ENCODE measurements at places on chromosomes 7 and 10. TPM values are rescaled to one million over a fixed set of nuclear protein-coding genes. Genes with fewer than 3 reads are reported as not detected.

DNA sequence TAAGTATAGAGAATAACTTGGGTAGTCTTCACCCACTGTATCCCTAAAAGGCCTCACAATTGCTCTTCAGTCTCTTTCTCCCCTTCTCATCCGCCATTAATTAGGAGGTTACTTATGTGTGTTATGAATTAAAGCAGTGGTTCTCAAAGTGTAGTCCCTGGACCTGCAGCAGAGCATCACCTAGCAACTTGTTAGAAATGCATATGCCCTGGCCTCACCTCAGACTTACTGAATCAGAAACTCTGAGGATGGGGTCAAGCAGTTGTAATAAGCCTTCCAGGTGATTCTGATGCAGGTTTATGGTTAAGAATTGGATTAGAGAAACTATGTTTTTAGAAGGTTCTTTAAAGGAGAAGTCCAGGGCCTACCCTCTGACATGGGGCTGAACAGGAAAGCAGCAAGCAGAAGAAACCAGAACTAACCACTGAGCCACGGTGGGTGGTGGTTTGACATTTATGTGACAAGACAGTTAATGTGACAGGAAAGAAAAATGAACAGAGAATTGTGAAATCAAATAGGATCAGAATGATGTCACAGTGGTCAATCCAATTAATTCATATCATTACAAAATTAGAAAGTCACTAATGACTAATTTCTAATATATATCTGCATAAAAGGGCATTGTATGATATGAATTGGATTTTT is 37.6 kb downstream of the ENTPD1 start:
- DNase-seq: no peak

GRCh38 chr10:62384447-62385081 is 10.4 kb downstream of the ZNF365 start:
- no peak for DNase-seq

DNA sequence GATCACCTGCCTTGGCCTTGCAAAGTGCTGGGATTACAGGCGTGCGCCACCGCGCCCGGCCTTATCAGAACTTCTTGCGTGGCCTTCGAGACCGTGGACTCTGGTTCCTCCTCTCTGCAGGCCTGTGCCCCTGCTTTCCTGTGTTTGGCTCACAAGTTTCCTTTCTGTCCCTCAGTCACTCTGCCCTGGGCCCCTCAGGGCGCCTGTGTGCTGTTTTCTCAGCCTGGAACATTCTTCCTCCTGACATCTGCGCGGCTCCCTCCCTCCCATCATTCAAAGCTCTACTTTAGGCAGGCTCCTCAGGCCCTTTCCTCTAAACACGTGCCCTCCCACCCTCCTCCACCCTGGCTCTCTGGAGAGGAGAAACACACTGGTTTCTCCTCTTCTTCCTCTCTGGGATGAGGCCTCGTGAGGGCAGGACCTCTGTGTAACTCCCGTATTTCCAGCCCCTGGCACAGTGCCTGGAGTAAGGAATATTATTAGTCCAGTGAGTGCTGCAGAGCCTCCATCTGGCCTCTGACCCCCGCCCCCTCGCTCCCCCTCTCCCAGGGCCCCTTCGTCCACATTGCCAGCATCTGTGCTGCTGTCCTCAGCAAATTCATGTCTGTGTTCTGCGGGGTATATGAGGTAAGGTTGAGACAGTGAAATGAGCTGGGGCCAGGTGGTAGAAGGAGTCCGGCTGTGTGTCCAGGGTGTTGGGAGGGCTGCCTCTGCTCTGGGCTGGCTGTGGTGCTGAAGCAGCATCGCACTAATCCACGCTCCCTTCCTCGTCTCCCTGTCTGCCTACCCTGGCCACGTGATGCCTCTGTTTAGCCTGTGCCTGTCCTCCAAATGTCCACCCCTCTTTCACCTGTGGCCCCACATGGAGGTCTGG is 7.1 kb downstream of the CLCN1 start:
- no peak for DNase-seq

The TCERG1L gene
- not detected for total RNA-seq

The TAC1 gene
- not detected for total RNA-seq

GRCh38 chr10:88886557-88886956 is 6.5 kb downstream of the STAMBPL1 start:
- DNase-seq: no peak

DNA sequence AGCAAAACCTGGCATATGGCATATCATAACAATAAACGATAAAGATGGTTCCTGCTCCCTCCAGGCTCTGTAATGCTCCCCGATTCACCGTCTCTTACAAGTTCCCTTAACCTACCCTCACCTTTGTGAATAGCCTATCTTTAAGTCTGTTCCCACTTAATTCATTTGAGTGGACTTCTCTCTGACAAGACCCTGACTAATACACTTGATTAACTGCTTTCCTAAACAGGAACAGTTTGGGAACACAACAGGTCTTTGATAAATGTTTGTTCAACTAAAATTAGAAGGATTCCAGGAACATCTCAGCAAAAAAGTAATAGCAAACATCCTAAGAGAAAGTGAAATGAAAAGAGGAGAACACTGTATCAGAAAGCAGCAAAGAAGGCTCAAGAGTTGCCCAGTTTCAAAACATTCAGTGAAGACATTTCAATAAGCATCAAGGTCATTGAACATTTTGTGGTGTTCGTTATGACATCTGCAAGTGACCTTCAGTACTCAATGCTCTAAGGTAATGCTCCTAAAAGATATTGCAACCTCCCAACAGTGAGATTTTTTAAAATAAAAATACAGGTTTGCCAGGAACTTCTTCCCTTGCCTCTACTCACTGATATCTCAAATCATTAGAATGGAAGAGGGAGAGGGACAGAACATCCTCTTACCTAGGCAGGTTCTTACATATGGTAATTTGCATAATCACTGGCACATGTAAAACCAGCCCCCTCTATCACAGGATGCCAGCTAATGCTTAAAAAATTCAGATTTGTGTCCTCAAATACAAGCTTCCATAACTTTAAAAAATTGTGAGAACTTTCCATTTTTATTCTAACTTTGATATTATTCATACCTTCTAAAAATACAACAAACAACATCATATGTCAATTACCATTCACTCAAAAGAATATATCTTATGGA is 11.4 kb upstream of the ARHGAP12 start:
- DNase-seq: no peak

- DNase-seq: no peak
These were observed 421.2 kb downstream of the DPP6 start for GRCh38 chr7:154473360-154473759.

DNA sequence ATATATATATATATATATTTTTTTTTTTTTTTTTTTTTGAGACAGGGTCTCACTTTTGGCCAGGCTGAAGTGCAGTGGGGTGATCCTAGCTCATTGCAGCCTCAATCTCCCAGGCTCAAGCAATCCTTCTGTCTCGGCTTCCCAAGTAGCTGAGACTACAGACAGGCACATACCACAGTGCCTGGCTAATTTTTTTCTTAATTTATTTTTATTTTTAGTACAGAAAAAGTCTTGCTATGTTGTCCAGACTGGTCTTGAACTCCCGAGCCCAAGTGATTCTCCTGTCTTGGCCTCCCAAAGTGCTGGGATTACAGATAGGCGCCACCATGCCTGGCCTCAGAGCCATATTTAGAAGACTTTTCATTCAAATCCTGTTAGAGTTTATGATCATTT is 79.6 kb downstream of the PRTFDC1 start:
- no peak for DNase-seq

- DNase-seq: no peak
These were observed 234.3 kb downstream of the CACNA2D1 start for GRCh38 chr7:82209179-82209747.

GRCh38 chr10:79331226-79331625 is 16.0 kb upstream of the PPIF start:
- no peak for DNase-seq

- no peak for DNase-seq
These were observed 40.3 kb downstream of the NRCAM start for GRCh38 chr7:108415821-108416536.

The SLC39A12 gene
- not detected for total RNA-seq

The GJD4 gene
- total RNA-seq: not detected

DNA sequence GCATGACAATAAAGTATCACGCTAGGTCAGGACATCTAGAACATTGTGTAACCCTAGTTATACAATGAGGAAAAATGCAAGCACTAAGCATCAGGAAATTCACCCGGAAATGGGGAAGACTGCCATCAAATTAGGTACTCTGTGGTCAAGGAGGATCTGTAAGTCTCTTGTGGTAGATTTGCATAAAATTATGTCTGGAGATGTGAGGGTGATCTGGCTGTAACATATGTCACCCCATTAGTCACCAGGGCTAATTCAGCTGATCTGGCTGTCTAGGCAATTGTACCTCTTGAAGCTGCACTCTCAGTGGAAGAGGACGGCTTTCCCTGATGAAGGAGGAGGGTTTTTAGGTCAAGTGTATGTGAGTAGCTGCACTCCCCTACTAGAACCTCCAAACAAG is 14.8 kb downstream of the AKR1D1 start:
- DNase-seq: no peak

DNA sequence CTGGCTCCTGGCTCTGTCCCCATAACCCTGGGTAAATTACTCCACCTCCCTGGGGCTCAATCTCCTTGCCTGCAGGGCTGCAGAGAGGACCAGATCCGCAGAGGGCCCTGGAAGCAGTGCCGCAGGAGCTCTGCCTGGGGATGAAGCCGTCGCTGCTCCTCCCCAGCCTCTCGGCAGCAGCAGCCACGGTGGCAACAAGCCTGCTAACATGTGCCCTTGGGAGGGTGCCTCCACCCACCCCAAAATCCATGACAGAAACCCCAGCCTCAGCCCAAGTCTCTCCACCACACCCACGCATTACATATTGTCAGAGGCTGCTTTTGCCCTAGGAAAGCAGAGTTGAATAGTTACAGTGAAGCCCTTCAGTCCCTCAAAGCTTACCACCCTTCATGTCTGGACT is 486.4 kb upstream of the FOXK1 start:
- no peak for DNase-seq

The SLC13A1 gene
- not detected for total RNA-seq

GRCh38 chr7:97971990-97972943 is 17.7 kb downstream of the OCM2 start:
- peak; percentile 91 for DNase-seq

GRCh38 chr10:132280646-132281074 is 27.1 kb downstream of the STK32C start:
- no peak for DNase-seq

The AFAP1L2 gene
- total RNA-seq: 3.9 TPM

DNA sequence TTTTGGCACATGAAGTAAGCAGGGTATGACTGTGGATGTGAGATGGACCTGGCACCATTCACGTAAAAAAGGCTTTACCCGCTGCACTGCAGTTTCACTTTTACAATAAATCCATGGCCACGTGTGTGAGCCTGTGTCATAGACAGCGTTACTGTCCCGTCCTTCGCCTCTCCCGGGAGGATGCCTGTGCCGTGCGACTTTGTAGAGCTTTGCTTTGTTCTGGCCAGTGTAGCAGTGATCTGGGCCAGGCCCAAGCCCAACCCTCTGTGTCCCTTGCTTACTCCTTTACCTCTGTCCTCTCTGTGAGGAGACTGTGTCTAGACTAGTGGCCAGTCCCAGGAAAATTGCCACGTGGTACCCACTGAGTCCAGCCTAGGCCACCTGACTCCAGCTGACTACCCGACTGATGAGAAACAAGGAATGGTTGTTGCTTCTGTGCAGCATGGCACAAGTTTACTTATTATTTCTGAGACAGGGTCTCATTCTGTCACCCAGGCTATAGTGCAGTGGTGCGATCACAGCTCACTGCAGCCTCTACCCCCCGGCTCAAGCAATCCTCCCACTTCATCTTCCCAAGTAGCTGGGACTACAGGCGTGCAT is 48.1 kb downstream of the JAKMIP3 start:
- DNase-seq: peak; percentile 58

GRCh38 chr7:128115821-128116723 is 84.8 kb upstream of the LRRC4 start:
- DNase-seq: no peak

- no peak for DNase-seq
These were observed 9.8 kb upstream of the MRPS16 start for GRCh38 chr10:73262105-73262730.

The AQP1 gene
- total RNA-seq: 155 TPM

GRCh38 chr7:29854257-29854938 is 48.1 kb downstream of the WIPF3 start:
- DNase-seq: no peak

The ETV1 gene
- total RNA-seq: 165 TPM

DNA sequence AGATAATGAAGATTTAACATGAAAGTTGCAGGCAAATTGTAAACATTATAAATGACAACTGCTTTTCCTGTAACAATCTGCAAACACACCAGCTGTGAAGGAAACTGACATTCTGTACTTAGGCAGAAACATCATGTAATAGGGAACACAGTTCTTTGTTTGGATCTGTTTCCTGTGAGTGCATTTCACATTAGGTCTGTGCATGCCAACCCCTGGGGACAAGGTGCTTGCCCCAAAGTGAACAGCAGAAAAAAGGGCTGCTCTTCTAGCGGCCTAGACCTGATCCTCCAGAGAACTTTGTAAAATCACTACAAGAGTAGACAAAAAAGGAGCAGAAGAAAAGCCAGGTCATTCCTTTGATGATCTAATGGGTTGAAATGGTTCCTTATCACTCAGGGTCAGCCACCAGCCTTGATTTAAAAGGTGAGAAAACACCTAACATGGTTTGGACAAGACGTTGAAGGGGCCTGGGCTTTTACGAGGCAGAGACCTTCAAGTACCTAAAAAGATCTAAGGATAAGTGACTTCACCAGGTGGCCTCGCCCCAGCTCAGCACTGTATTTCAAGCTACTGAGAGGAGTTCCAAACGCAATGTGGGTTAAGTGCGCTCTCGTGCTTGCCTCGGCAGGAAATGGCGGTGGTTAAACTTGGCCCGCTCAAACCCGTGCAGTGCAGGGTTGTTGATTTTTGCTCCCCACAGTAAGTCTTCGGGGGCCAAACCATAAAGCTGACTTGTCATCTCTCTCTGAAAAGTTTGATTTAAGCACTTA is 249.7 kb downstream of the CREB5 start:
- no peak for DNase-seq

The TMEM184A gene
- total RNA-seq: 0.08 TPM

GRCh38 chr10:68133523-68133922 is 24.2 kb downstream of the MYPN start:
- DNase-seq: no peak

The CHCHD3 gene
- 138 TPM for total RNA-seq

GRCh38 chr10:48456361-48456804 is 148.5 kb downstream of the ARHGAP22 start:
- DNase-seq: peak; percentile 82

DNA sequence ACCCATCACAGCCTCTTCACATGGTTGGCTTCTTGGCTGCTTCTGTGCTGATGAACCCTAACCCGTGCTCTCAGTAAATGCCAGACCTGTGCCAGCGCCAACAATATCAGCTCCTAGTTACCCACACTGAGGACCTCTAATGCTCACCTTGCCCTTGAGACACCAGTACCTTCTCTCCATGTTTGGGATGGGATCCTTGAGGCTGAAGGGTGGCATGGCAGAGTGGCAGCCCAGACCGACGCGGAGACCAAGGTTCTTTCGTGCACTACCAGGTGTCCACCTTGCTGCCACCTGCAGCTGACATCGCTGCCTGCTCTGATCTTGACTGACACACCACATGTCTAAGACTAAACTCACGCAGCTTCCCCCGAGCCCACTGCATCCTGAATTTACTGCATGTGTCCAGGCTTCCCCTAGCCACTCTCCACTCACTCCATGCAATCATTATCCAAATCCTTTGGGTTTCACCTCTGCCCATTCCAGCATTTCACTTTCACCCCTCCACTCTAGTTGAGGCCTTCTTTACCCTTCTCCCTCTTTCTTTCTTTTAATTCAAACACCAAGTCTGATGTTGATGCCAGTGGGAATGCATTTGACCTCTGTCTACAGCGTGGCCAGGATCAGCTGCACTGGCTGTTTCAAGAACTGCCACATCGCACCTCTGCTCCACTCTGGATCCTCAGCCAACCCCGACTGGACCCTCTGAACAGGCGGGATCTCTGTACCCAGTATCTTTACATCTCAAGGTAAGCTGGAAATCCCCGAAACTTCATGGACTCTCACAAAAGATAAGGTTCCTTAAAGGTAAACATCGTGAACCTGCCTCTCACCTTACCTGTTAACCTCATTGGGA is 294.9 kb downstream of the GLRX3 start:
- DNase-seq: peak; percentile 39

Measured in cardiac septum (tissue), 1 donor.